ENCODE measurements at places on chromosomes 4 and X.

- peak; percentile 55 for DNase-seq
These were observed 117.3 kb downstream of the DRD5 start for GRCh38 chr4:9898596-9899305.

DNA sequence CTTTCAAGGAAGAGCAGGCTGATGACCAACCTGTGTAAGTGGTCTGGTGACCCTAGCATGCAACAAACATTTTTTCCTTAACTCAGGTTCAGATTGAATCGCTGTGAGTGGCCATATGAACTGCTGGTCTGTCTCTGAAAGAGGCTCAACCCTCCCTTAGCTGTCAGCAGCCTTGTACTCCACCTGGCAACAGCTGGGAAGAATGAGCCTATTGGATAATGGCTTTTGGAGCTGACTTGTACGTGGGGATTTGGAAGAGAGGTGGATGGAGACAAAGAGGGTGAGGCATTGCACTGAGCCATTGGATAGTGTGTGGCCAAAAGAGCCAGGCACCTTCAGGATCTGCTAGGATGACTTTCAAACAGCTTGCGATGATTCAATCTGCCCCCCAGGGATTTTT lies 35.7 kb upstream of the BMP15 start:
- no peak for DNase-seq

DNA sequence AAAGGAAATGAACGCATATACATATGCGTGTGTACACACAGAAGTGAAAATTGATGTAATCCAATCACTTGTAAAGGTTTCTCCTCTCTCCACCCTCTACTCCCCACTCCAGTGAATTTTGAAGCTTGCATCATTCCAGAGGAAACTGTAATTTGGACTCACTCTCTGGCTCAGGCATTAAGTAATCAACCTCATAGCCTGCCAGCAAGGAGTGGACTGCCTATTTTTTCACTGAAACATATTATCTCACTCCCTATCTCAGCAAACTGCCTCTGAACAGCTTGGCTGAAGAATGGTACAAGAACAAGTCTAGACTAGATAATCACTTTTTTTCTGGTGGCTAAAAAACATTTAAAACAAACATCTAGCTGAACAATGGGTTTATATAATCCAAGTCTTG lies 124.2 kb downstream of the C4orf51 start:
- DNase-seq: no peak

- no peak for DNase-seq
These were observed 53.6 kb downstream of the ASB9 start for GRCh38 chrX:15216280-15216679.

DNA sequence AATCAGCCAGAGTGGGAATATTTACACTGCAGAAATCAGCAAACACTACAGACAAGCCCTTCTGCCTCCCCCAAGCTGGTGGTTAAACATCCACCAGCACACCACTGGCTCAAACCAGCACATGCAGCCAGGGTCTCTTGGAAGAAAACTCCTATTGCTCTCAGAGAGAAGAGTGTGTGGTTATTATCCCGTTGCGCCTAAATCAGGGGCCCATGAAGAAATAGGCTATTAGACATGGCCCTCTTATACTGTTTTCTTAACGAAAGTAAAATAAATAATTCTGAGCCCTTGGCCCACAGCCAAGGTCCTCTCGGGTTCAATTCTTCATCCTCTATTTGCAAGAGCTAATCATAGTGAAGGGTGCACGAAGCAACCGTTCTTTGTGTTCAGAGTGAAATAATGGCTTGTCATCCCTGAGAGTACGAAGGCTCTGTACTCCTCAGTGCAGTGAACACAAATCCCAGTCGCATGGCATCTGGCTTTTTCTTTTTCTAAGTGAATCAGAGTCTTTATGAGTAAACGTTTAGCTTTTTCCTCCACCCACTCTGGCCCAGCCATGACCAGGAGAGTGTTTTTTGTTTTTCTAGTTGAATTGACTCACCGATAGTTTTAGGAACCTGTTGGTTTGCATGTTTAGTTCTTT lies 33.4 kb upstream of the RBM47 start:
- DNase-seq: no peak

- DNase-seq: peak; percentile 12
These were observed 144.8 kb upstream of the UNC5C start for GRCh38 chr4:95693594-95693993.

DNA sequence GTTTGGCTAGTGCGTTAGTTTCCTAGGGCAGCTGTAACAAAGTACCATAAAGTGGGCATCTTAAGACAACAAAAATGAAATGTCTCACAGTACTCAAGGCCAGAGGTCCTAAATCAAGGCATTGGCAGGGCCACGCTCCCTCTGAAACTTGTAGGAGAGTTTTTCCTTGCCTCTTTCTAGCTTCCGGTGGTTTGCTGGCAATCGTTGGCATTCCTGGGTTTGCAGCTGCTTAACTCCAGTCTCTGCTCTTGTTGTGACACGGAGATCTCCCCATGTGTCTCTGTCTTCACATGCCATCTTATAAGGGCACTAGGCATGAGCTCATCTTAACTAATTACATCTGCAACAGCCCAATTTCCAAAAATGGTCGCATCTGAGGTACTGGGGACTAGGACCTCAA lies 362.0 kb upstream of the BOD1L1 start:
- DNase-seq: no peak

DNA sequence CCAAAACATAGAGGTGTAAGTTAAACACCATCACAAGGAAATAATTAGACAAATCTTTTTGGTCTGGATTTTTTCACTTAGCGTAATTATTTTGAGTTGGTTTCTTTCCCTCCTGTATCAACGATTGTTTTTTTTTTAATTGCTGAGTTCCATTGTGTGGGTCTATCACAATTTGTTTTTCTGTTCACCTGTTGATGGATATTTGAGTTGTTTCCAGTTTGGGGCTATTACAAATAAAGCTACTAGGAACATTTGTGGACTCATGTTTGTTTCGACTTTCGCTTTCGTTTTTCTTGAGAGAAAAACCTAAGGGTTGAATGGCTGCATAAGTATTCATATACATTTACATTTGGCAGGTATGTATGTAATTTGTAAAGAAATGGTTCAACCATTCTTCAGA lies 20.4 kb upstream of the FBXW7 start:
- no peak for DNase-seq

- DNase-seq: no peak
These were observed 684.0 kb upstream of the MAGEB2 start for GRCh38 chrX:29531336-29531735.

DNA sequence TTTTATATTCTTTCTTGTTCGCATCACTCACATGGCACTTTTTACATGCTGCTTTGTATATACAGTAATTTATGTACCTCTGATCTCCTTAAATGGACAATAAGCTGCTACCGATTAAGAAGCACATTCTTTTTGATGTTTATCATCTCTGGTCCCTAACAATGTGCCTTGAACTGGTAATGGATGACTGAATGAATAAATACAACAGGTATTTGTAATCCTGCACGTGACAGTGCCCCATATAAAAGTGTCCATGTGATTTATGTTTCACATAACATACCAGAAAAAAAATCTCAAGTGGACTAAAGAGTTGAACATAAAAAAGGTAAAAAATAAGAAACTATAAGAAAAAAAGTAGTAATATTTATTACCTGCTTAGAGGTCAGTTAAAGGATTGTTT lies 7.7 kb upstream of the SLAIN2 start:
- no peak for DNase-seq

GRCh38 chr4:40719008-40719623 lies 30.6 kb upstream of the NSUN7 start:
- peak; percentile 27 for DNase-seq

DNA sequence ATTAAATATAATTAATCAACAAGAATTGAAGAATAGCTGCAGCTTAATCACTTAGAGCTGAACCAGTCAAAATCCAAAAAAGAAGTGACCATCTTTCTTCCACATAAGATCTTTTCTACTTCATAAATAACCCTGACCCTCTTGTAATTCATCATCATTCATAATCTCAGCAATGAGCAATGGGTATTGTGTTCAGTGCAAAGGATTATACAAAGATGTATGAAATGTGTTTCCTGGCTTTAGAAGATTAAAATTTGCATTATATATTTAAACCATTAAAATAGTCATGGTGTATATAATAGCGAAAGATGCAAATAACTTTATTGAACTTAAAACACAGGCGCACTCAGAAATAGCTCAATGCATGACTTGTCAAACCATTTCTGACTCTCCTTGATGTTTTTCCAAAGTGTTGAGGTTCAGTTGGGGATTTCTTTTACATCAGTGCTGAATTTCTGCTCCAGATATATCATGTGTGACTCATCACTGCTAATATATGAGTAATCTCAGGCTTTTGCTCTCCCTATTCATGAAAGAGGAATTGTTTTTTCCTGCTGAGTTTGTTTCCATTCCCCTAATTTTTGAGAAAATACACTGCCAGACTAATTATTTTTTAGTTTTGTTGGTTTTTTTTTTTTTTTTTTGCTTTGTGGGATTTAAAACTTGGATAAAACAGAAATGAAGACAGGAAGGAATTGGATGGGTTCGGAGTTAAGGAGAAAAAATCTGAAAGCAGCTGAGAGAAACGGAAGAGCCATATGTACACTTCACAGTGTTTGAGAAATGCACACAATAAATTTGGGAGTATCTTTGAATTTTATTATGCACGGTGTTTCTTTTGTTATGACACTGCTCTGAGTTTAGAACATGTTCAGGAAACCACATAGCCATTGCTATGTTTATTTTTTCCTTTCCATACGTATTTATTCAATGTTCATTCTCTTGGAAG lies 290.1 kb upstream of the PCDH7 start:
- DNase-seq: no peak

DNA sequence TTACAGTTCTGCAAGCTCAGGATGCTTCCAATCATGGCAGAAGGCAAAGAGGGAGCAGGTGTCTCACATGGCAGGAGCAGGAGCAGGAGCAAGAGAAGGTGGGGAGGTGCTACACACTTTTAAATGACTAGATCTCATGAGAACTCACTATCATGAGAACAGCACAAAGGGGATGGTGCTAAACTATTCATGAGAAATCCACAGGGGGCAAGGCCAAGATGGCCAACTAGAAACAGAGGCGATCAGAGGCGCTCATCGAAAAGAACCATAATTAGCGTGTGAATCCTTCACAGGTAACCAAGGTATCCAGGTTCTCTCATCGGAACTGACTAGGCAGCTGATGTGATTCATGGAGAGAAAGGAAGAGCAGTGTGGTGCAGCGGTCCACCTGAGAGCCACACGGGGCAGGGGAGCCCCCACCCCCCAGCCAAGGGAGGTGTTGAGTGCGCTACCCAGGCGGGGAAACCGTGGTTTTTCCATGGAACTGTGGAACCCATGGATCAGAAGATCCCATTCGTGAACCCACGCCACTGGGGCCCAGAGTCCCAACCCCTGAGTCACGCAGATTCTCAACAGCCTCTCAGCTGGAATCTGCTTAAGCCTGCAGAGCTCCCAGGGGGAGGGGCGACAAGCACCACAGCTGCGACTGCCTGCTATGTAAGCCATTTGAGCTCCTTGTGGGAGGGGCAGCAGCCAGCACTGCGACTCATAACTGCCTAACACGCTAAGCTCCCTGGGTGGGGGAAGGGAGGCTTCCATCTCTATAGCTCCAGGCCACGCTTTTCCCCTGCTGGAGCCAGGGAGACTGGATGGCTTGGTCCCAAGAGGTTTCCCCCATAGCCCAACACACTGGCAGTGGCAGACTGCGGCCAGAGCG lies 46.7 kb downstream of the FGF16 start:
- DNase-seq: peak; percentile 37

DNA sequence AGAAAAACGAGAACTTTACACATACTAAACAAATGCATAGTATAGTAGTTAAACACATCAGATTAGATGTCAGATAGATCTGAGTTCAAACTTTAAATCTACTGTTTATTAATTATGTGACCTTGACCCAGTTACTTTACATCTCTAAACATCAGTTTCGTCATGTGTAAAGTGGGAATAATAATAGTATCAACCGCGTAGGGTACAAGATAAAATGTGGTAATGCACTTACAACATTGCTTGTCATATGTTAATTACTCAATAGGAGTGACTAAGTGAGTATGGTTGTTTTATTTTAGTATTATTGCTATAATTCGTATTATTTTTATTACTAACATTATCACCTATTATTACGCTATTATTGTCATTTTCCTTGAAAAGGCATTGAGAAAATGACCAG lies 144.2 kb downstream of the KLHL4 start:
- DNase-seq: no peak

GRCh38 chr4:122911588-122911987 lies 10.8 kb downstream of the NUDT6 start:
- DNase-seq: no peak

DNA sequence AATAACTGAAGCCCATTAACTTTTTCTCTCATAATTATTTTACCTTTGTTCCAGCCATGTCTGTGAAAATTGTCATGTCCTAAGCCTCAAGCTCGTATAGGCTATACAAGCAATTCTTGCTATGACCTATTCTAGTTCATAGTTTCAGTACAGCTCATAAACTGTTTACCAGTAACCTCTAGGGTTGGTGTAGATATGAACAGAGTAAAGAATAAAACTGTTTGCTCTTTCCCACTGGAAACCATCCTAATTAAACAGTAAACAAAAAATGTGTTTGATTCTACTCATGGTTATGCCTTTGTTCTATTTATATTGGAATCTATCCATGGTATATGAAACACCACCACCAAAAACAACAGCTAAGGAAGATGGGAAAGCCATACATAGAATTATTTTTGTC lies 1444.0 kb upstream of the PCDH7 start:
- DNase-seq: no peak

- DNase-seq: no peak
These were observed 15.6 kb upstream of the ASMTL start for GRCh38 chrX:1468250-1468772.

DNA sequence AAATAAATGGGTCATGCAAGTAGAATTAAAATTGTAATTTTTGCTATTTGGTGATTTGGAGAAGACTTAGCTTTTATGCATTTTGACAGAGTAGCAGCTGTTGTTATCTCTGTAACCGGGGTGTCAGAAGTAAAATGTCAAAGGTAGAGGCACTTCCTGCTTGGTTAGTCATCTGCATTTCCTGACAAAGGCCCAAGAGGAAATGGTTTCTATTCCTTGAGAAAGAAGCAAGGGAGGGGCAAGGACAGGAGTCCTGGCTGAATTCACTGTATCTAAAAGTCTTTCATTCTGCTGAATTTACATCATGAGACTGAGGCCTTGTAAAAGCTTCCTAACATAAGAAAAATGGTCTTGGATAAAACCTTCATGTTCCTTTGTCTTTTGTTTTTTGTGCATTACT lies 550.9 kb upstream of the BOD1L1 start:
- no peak for DNase-seq

GRCh38 chrX:153374426-153374825 lies 26.7 kb downstream of the PNMA6E start:
- no peak for DNase-seq

GRCh38 chrX:149370097-149370496 lies 135.0 kb downstream of the IDS start:
- DNase-seq: no peak

DNA sequence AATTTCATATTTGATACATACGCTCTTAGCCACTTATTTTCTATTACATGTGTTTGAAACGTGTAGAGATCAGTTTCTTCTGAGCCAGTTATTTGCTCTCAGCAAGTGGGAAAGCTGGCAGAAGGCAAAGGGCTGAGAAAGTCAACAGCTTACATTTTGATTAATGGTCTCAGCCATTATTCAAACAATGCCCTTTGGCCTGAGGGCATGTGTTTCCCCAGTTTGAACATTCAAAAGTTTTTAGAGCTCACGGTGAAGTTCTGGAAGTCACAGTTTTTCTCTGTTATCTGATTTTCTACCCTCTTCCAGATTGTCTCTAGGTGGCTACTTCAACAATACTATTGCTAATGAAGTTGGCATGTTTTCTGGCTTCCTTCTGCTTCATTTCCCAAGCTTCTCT lies 591.8 kb upstream of the CPEB2 start:
- DNase-seq: no peak

Measured in HEK293T (cell line).